ENCODE measurements at places on chromosomes 11 and 22.

- DNase-seq, result no peak
Measured at GRCh38 chr11:34346551-34346950, 11.3 kb downstream of the ABTB2 start.

- DNase-seq, result no peak
Measured at GRCh38 chr11:113468726-113469345, 6.4 kb downstream of the DRD2 start.

- DNase-seq, result peak; percentile 69
Measured at GRCh38 chr11:67438158-67438902, 848 bp upstream of the PTPRCAP start.

DNA sequence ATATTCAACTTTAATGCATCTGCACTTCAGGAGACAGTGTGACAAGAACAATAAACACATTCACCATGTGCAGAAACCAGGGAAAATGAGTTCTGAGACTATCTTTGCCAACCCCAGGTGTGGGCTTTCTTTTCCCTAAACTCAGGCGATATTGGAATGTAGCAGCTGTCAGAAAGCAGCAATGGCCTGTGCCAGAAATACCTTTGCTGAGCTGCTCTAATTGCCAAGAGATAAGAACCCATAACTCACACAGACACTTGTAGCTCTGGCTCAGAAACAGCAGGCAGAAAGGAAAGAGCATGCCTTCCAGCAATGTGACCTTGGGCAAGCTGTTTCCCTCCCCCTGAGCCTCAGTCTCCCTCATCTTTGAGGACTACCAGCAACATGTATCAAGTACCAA, 77.6 kb downstream of the PLEKHA7 start:
- no peak for DNase-seq

- no peak for DNase-seq
Measured at GRCh38 chr22:21937821-21938070, 14.9 kb downstream of the PPM1F start.

DNA sequence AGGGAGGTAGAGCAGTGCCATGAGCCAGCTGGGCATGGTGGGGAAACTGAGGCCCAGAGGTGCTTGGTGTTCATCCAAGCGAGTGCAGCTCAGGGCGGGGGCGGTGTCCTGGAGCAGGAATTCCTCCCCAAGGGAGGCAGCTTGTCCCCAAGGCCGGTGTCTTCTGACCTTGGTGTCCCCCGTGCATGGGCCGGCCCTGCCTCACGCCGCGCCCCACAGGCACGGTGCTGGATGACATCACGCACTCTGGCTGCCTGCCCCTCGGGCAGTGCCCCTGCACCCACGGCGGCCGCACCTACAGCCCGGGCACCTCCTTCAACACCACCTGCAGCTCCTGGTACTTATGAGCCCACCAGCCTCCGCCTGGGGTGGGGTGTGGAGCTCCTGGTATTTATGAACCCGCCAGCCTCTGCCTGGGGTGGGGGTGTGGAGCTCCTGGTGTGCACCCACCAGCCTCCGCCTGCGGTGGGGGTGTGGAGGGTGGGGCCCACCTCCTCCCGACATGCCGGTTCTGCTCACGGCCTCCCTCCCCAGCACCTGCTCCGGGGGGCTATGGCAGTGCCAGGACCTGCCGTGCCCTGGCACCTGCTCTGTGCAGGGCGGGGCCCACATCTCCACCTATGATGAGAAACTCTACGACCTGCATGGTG, 6.7 kb downstream of the MUC5B start:
- no peak for DNase-seq

DNA sequence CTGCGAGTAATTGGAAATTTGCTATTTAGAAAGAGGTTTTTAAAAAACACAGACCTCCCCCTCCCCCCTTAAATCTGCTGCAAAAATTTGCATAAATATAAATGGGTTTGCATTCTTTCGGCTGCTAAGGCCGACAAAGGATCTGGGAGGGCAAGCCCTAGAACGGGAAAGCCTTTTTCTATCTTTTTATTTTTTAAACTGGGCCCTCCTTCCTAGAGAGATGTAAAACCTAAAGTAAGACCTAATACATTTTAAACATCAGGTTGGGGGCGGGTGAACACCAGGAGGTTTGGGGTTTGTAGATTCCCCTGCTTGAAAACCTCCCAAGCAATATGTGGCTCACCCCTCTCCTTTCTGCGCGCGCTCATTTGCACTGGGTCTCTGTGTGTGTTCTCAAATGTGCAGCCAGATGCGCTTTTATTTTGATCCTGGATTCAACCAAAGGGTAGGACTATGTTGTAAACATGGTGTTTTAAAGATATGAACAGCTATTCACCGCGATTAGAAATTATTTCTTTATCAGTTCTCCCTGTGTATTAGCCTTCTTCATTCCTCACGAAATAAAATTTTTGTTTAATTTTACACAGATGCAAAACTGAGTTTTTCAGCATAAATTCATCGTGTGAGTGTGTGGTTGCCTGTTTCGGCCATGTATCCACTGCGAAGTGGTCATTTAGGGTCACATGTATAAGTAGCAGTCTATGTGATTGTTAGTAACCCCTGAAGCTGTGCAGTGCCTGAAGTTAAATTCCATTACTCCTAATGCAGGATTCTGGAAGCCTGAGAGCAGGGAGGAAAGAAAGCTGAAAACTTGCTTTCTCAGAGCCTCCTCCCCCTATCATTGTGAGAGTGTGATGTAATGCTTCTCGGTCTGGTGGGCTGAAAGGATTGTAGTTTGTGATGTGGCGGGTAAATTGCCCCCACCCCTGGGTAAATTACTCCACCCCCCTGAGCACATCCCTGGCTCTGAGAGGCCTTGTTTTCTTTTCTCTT, 988 bp downstream of the TNRC6B start:
- DNase-seq, result no peak

DNA sequence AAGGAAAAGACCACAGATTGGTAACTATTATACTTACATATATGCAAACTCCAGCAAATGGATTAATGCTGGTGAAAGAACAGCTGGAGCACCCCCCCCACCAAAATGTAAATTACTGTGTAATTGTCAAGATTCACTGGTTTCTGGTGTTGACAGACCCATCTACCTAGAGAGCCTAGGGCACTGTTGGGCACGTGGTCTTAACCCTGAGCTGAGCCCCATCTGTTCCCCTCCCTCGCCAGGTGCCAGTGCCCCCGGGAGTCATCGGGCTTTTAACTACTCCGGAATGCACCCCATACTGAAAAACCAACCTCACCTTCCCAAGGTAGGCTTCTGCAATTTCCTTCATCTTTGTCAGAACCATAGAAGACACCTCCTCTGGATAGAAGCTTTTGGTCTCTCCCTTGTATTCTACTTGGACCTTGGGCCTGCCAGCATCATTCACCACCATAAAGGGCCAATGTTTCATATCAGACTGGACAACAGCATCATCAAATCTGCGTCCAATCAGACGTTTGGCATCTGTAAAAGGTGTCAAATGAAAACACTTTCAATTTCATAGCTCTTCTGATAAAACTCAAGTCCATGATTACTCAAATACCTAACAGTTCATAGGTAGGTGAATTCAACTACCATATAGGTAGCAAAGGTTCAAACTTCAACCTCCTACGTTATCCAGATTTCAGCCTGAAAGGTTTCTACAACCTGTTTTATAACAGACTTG, 1.5 kb downstream of the HSPA8 start:
- no peak for DNase-seq

- no peak for DNase-seq
Measured at GRCh38 chr22:45476814-45477213, 25.9 kb upstream of the FBLN1 start.

GRCh38 chr11:27651711-27652110, 48.5 kb downstream of the BDNF start:
- no peak for DNase-seq

- DNase-seq, result no peak
Measured at GRCh38 chr11:33701302-33702230, 940 bp upstream of the C11orf91 start.

- no peak for DNase-seq
Measured at GRCh38 chr11:125807909-125808308, 20.0 kb downstream of the PATE3 start.

- DNase-seq, result peak; percentile 11
Measured at GRCh38 chr11:119085437-119085847, 761 bp downstream of the HMBS start.

DNA sequence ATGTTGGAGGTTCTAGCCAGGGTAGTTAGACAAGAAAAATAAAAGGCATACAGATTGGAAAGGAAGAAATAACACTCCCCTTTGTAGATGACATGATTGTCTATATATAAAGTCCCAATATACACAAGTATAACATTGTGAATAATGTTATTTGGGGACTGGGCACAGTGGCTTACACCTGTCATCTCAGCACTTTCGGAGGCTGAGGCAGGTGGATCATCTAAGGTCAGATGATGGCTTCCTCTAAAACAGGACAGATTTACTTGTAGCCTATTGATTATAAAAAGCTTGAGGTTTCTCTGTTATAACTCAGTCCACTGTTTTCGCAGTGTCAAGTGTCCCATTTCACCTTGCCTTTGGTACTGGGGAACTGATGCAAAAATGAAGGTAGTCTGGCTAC, 19.6 kb downstream of the ATM start:
- DNase-seq, result no peak

DNA sequence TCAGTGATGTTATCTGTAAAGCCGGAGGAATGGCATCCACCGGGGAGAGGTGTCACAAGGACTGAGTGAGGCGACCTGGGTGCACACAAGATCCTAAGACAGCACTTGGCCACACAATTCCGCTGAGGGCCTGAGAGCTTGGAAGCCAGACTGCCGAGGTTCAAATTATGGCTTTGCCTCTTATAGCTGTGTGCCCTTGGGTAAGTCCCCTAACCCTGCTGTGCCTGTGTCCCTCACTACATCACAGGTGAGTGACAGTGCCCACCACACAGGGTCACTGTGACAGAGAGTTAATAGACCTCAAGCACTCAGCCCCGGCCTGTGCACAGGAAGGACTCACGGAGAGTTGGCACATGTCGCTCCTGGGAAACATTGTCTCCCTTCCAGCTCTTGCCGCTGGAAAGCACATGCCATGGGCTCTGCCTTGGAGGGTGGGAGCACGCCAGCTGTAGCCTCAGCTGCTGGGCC, 592 bp downstream of the RHOD start:
- no peak for DNase-seq

DNA sequence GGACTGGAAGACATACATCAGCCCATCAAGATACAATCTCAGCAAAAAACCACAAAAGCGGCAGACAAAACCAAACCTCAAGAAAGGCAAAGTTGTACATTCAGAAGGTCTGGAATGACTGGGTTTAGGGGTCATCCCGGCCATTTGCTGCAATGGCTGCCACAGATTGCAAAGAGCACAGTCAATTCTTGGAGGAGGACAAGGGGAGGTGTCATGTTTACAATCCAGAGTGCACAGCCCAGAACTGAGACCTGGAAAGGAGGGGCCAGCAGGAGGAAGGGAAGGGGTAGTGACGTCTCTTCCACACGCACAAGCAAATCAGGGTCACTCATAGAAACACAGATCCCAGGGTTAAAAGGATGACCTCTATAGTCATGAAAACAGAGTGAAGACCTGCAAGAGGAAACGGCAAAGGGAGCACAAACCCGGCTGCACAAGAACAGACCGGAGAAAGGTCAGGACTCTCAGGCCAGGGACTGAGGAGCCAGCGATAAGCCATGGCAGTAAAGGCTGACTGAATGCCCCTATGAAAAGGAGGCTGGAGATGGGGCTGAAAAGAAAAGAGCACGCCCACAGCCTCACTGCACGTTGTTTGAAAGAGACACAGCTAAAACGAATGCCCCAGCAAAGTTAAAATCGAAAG, 18.2 kb upstream of the MUC5AC start:
- DNase-seq, result no peak

- DNase-seq, result no peak
Measured at GRCh38 chr22:32396746-32397145, 15.3 kb downstream of the RTCB start.

- no peak for DNase-seq
Measured at GRCh38 chr11:73995247-73995646, 12.6 kb upstream of the UCP2 start.

- DNase-seq, result no peak
Measured at GRCh38 chr11:26073646-26074045, 258.3 kb upstream of the ANO3 start.

- no peak for DNase-seq
Measured at GRCh38 chr11:119623682-119624081, 105.3 kb downstream of the NECTIN1 start.

GRCh38 chr11:130635937-130636630, 187.6 kb downstream of the ADAMTS15 start:
- no peak for DNase-seq

DNA sequence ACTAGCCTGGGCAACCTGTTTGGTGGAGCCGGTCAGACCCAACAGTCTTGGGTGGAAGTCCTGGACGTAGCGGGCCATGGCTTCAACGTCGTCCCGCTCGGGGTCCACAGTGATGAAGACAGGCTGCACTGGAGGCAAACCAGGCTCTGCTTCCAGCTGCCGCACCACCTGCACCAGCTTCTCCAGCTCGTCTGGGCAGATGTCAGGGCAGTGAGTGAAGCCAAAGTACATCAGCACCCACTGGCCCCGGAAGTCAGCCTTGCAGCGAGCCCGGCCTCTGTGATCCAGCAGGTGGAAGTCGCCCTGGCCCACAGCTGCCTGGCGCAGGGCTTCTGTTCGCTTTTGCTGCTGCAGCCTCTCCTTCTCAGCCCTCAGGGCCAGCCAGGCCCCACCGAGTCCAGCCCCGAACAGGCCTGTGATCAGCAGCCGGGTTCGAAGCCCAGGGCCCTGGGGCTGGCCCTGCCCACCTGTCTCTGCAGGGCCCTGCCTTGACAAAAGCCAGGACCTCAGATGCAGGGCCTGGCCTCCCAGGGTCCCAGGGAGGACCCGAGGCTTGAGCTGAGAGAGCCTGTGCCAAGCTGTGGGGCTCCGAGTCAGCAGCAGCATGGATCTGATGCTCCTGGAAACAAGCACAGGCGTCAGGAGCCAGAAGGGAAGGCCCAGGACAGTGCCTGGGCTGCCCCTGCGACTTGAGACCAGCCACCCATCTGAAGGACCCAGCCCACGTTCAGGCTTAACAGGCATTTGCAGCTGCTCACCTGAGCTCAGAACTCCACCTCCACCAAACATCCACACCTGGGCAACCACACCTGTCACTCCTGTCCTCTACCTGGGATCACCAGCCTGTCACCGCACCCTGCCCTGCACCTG, 1.4 kb downstream of the SCO2 start:
- DNase-seq, result no peak

- no peak for DNase-seq
Measured at GRCh38 chr11:114386131-114386530, 14.2 kb downstream of the C11orf71 start.

DNA sequence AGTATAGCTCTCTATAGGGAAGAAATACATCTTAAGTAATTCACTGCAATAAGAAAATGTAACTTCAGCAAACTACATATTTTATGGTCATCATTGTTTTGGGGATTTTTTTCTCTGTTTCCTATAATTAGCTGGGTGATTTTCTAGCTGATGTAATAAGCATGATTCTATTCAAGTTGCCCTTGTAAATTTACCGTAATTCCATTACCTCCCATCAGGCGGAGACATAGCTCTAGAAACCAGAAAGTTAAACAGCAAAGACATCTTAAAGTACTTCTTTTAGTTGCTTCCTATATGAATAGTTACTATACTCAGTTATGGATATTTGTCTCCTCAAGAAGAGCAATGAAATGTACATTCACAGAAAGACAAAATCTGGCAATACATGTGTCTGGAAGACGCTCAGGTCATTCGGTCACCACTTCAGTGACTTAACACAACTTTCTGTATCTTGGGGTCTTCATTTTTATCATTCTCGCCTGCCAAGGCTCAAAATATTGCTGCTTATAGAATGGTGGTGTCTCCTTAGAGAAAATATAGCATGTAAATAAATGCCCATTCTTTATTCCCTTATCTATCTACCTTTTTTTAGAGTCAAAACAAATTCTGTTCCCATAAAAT, 239.9 kb upstream of the ZC3H12C start:
- no peak for DNase-seq

Data from T-helper 9 cell (primary cell).